ENCODE measurements at places on chromosomes 11 and 22.

GRCh38 chr11:76768088-76768908 is 14.9 kb upstream of the TSKU start:
- peak; percentile 25 for DNase-seq

- DNase-seq, result no peak
Observed at GRCh38 chr11:78266451-78266850, 77.7 kb downstream of the USP35 start.

GRCh38 chr11:70420008-70420464 is 21.7 kb downstream of the CTTN start:
- DNase-seq, result no peak

DNA sequence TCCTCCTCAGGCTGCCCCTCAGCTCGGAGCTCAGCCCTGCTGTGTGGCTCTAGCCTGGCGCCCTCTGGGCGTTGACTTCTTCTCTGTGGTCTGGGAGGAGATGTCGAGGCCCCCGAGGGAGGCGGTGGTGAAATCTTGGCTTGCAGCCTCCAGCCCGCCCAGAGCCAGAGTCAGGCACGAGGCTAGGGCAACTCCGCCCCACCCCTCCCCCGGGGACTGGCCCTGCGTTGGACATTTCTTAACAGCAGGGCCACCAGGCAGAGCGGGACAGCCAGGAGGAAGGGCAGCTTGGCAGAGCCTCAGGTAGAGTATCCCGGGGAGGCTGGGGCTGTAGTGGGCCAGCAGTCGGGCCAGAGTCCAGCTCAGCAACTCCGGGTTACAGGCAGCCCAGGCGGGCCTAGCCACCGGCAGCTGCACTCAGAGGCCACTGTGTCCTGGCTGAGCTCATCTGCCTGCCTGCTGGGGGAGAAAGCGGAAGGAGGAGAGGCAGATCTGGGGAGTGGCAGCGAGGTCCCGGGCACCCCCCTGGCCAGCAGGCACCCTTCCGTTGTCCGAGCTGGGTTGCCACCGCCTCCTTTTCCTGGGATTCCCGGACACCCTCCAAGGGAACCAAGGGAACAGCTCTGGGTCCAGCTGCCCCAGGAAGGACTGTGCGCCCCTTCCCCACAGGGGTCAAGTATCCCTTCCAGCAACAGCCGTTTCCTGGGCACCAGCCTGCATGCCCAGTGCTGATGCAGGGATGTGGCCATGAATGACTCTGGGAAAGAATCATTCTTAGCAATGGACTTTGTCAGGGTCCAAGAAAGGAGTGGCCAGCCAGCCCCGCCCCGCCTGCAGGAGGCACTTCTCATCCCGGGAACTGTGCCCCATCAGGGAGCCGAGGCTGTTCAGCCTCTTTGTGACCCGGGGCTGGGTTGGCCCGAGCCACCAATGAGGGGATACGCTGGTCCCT is at the start of gene ALDH3B1:
Gene ALDH3B1, plus strand, starts transcription at position 238 of the 952 bp plus-strand sequence. CDS start 4,971 bp downstream, outside the sequence.
- no peak for DNase-seq

DNA sequence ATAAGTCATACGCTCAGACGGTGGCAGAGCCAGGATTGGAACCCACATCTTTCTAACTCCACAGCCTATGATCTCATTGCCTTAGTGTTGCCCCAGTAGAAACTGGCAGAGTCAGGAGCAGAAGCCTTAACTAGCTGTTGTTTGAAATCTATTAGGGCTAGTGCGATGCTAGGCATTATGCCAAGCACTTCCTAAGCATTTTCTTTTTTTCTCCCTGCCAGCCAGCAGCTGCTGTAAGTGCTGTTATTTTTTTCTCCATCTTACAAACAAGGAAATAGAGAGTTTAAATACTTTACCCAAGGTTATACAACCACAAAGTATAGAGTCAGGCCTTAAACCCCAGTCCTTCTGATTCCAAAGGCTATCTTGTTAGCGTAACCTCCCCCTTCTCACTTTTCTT is 161.0 kb upstream of the SORL1-AS1 start:
- peak; percentile 56 for DNase-seq

DNA sequence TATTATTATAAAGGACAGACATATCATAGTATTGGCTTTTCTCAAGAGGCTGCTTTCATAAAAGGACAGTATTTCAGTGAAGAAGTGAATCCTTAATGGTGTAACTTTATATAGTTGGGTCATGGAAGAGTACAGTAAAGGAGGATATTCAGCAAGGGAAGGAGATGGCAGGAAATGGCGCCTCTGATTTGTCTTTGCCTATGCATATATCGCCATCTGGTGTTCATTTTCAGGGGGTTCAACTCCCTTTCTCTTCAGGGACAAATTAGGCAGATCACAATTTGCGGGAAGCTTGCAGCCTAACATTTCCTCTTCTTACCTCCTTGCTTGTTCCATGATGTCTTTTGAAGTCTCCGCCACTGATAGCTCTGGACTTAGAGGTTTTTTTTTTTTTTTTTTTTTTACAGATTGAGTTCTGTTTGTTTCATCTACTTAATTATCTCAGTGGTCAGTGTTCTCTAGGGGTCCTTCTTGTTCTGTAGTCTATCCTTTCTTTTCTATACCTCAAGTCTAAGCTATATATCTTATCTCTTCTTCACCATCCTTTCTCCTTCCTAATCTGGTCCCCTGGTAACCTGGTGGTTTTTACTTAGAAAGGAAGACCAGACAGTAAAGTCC is 21.8 kb upstream of the RRM1 start:
- peak; percentile 72 for DNase-seq

Data from COR-L47 (cell line).